GM23338 (cell line): ENCODE measurements at places on chromosomes 5 and 9. TPM values are rescaled to one million over a fixed set of nuclear protein-coding genes. Genes with fewer than 3 reads are reported as not detected.

- H3K27ac ChIP-seq: no peak overlapping the region
- no peak overlapping the region for H3K4me3 ChIP-seq
Measured at GRCh38 chr5:98651715-98652114, 121.7 kb upstream of the RGMB start.

DNA sequence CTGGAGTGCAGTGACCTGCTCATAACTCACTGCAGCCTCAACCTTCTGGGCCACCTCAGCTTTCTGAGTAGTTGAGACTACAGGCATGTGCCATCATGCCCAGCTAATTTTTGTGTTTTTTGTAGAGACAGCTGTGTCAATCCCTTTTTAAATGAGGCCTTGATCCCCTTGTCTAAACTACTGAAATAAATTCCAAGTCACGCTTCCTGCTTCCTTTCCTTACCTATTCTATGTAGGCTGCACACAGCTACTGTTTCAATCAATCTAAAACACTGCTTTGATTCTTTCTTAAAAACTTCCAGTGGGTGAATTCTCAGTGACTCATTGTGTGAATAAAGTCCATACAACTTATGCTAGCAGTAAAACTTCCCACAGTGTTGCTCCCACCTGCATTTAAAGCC is 2.9 kb upstream of the C7 start:
- 0 out of 2 replicates have a peak, but pooled peaks cover 5% of the 10 kb centered on the region for H3K4me1 ChIP-seq
- DNase-seq: no peak
- no peak overlapping the region for H3K27ac ChIP-seq
- no peak overlapping the region for H3K4me3 ChIP-seq

DNA sequence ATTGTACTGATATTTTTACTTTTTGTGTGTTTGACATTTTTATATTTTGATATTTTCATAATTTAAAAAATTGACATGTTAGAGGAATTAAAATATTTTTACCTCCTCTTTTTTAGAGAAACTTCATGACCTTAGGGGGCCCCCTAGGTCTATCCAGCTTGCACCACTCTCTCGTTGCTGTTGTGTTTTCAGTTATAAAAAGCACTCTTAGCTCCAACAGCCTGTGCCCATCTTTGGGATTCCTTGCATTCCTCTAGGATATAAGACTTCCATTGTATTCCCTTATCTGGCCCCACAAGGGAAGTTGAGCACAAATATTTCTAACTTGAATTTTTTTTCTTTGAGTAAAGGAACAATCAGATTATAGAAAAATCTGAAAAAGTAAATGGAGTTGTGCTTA is 245.3 kb downstream of the SH3GL2 start:
- H3K27me3 ChIP-seq: no peaks in the 10 kb centered on the region
- H3K36me3 ChIP-seq: no peaks in the 10 kb centered on the region
- no peak overlapping the region for H3K27ac ChIP-seq

- no peak overlapping the region for H3K4me3 ChIP-seq
- H3K27me3 ChIP-seq: no peaks in the 10 kb centered on the region
- no peaks in the 10 kb centered on the region for H3K4me1 ChIP-seq
- H3K36me3 ChIP-seq: no peaks in the 10 kb centered on the region
- no peak overlapping the region for H3K27ac ChIP-seq
Measured at GRCh38 chr5:145591578-145591977, 243.6 kb downstream of the PRELID2 start.

- H3K4me3 ChIP-seq: no peak overlapping the region
- H3K27me3 ChIP-seq: no peaks in the 10 kb centered on the region
- H3K27ac ChIP-seq: no peak overlapping the region
- peak; percentile 43 for DNase-seq
Measured at GRCh38 chr5:145903113-145903512, 30.3 kb upstream of the GRXCR2 start.

GRCh38 chr5:67790390-67790789 is 425.2 kb upstream of the PIK3R1 start:
- DNase-seq: no peak
- H3K4me1 ChIP-seq: no peaks in the 10 kb centered on the region
- H3K27me3 ChIP-seq: no peaks in the 10 kb centered on the region
- H3K36me3 ChIP-seq: no peaks in the 10 kb centered on the region

DNA sequence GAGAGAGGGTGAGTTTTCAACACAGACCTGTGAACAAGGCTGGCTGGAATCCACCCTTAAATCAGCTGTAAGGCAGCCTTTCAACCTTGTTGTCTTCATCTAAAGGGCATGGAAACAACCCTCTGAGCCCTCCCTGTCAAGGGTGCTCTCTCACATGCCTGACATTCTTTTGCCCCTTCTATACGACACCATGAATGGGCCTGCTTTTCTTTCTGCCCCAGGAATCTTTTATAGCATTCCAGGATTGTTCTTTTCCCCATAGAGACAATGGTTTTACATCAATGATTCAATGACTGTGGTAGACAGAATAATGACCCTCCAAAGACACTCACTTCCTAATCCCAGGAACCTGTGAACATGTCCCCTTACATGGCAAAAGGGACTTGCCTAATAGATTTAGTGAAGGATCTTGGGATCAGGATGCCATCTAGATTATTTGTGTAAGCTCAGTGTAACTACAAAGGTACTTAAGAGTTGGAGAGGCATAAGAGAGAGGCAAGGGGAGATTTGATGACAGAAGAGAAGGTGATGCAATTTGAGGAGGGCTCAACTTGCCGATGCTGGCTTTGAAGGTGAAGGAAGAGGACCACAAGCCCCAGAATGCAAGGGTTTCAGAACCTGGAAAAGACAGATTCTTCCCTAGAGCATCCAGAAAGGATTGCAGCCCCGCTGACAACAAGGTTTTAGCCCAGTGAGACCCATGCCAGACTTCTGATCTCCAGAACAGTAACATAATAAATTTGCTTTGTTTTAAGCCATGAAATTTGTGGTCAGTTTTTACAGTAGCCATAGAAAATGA is 29.2 kb upstream of the HMHB1 start:
- H3K27ac ChIP-seq: no peak overlapping the region
- peak; percentile 81 for DNase-seq
- H3K4me3 ChIP-seq: no peak overlapping the region

DNA sequence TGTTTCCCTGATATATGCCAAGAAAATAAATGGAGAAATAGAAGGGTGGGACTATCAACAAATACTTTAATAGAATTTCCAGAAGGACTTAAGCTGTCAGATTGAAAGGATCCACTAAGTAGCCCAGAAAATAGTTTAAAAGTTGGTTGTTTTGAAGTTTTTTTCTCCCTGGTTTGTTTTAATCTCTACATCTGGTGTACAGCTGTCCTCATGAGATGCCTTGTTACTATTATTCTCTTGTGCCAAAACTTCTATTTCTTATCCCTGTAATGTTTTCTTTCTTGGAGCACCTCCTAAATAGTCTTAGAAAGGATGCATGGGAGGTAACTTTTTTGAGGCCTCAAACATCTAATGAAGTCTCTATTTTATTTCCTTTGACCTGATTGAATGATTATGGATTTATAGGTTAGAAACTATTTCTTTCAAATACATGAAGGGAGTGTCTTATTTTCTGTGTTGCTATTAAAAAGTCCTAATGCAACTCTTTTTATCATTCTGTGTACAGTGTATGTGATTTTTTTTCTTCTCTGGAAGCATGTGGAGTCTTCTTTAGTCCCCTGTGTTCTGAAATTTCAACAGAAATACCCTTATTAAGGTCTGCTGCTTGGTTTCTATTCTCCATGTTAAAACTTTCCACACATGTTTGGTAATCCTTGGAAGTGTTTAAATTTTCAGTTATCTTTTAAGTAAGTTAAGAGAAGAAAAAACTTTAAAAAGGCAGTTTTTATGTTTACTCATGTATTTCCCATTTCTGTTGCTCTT is 140.0 kb upstream of the CDKN2B start:
- DNase-seq: no peak
- no peak overlapping the region for H3K4me3 ChIP-seq
- H3K27ac ChIP-seq: no peak overlapping the region
- no peaks in the 10 kb centered on the region for H3K4me1 ChIP-seq
- no peaks in the 10 kb centered on the region for H3K36me3 ChIP-seq

DNA sequence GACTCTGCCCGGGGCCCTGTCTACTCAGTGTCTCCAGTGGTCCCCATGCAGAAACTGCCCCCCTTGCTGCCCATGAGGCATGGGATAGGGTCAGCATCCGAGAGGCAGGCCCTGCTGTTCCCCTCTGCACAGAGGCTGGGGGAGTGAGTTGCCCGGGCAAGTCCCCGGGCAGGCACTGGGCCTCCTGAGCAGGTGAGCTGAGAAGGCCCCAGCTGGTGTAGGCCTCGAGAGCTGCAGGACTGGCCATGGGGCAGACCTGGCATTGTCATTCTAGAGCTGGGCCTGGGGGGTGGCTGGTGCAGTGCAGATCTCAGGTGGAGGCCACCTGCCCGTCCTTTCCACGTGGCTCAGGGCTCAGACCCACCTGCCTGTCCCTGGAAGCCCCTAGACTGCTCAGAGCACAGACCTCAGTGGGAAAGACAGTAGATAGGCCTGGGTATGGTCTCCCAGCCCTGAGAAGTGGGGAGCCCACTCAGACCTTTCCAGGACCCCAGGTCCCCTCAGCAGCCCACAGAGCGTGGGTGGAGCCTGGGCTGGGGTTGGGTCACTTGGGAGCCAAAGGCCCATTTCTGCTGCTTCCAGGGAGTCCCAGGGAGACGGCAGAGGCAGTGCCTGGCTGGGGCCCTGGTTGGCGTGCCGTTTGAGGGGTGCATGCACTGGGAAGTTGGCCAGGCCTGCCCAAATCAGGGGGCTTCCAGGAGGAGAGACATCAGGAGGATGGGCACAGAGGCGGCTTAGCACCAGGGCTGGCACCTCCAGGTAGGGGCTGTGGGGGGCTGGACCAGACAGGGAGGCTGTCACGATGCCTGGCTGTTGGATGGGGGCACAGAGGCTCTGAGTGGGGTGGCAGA is 4.8 kb upstream of the NOTCH1 start:
- H3K27me3 ChIP-seq: no peaks in the 10 kb centered on the region
- H3K4me3 ChIP-seq: no peak overlapping the region
- no peak for DNase-seq
- peaks cover 20% of the 10 kb centered on the region for H3K4me1 ChIP-seq
- H3K27ac ChIP-seq: no peak overlapping the region
- no peaks in the 10 kb centered on the region for H3K36me3 ChIP-seq

- DNase-seq: peak; percentile 40
- H3K4me1 ChIP-seq: peaks cover 16% of the 10 kb centered on the region
- H3K36me3 ChIP-seq: no peaks in the 10 kb centered on the region
- peak overlapping the region; percentile 92 for H3K27ac ChIP-seq
- no peaks in the 10 kb centered on the region for H3K27me3 ChIP-seq
Measured at GRCh38 chr9:35114840-35115628, 628 bp downstream of the ATOSB start.

- no peaks in the 10 kb centered on the region for H3K27me3 ChIP-seq
- H3K27ac ChIP-seq: no peak overlapping the region
- no peak for DNase-seq
Measured at GRCh38 chr9:17928768-17929167, 349.9 kb downstream of the SH3GL2 start.

DNA sequence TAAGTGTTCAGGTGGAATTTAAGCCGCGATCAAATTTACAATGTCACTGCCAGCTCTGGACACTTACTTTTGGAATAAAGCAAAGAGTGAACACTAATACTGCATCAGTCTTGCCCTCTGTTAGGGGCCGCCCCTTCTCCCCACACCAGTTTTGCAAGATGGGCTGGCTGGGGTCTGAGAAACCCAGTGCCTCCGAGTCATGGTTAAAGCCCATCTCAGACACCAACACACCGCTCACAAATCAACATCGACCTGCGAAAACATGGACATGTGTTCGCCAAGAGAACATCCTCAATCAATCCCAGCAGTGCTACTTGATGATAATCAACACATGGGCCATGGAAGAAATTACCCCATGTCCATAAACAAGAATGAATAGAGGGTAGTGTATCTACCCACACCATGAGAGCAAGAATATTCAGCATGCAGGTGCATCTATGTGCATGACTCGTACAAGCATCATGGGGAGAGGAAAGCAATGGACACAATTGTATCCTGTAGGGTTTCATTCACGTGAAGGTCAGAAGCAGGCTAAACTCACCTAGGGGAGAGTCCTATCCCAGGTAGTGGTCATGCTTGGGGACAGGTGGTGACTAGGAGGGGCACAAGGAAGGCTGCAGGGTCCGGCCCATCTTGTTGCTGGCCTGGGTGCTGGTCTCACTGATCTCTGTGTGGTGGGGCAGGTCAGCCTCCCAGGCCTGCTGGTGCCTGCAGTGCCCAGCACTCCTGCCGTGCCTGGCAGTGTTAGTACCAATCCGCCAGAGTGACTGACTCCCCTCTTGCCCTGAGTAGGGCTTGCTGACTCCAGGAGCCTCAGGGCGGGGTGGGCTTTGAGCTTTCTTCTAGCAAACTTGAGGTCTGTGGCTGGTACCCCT is 5.0 kb downstream of the S1PR3 start:
- peaks cover 20% of the 10 kb centered on the region for H3K4me1 ChIP-seq
- no peak overlapping the region for H3K4me3 ChIP-seq
- peaks cover 10% of the 10 kb centered on the region; the same call in 1 of the 2 replicates for H3K27me3 ChIP-seq
- no peak overlapping the region for H3K27ac ChIP-seq

DNA sequence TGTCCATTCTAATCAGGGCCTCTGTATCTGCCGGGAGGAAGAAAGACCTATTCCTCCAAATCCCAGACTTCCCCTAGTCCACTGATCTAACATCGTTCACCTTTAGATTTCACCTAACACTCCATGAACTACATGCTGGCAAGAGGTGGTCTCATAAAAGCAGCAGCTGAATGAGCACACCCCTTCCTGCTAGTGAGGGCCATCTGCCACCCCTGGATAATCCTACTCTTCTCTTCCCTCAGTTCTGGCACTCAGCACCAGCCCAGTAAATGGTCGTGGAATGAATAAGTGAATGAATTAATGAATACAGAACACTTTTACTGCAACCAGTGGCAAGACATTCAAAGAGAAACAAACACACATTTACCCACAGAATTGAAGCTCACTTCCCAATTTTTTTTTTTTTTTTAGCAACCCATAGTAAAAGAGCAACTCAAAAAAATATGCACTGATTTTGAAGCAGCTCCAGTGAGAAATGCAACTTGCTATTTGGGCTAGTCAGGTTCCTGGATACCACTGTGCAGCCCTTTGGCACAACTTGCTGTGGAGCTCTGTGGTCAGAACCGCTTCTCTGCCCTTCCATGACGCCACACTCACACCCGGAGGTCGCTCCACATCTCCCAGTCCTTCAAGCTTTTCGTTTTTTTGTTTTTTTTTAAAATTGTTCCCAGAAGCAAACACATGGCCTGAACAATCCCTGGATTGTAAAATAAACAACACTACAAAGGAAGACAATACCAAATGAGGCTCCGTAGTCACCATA is 6.2 kb downstream of the RNF183 start:
- peaks cover 19% of the 10 kb centered on the region for H3K36me3 ChIP-seq
- no peaks in the 10 kb centered on the region for H3K27me3 ChIP-seq
- H3K4me3 ChIP-seq: no peak overlapping the region
- no peak overlapping the region for H3K27ac ChIP-seq
- no peaks in the 10 kb centered on the region for H3K4me1 ChIP-seq
- no peak for DNase-seq

- H3K4me1 ChIP-seq: no peaks in the 10 kb centered on the region
- no peak overlapping the region for H3K27ac ChIP-seq
- no peaks in the 10 kb centered on the region for H3K36me3 ChIP-seq
- H3K4me3 ChIP-seq: no peak overlapping the region
- no peak for DNase-seq
- H3K27me3 ChIP-seq: no peaks in the 10 kb centered on the region
Measured at GRCh38 chr9:134367791-134368490, 41.7 kb downstream of the RXRA start.

SELENOP gene
- total RNA-seq: 11.0 and 12.7 TPM in 2 replicates

DOCK8 gene
- total RNA-seq: 0.50 and 0.94 TPM in 2 replicates

FAM151B gene
- total RNA-seq: 3.1 TPM in 1 of 2 replicates, not detected in the other

HNRNPK gene
- total RNA-seq: 918 and 1,083 TPM in 2 replicates
